ENCODE measurements at places on chromosomes 11 and 22.

GRCh38 chr11:61147791-61148620 is 13.2 kb downstream of the VPS37C start:
- DNase-seq = no peak

GRCh38 chr11:46658259-46658658 is 40.9 kb downstream of the ATG13 start:
- DNase-seq = no peak

GRCh38 chr11:121321614-121322243 is 29.2 kb downstream of the SC5D start:
- no peak for DNase-seq

DNA sequence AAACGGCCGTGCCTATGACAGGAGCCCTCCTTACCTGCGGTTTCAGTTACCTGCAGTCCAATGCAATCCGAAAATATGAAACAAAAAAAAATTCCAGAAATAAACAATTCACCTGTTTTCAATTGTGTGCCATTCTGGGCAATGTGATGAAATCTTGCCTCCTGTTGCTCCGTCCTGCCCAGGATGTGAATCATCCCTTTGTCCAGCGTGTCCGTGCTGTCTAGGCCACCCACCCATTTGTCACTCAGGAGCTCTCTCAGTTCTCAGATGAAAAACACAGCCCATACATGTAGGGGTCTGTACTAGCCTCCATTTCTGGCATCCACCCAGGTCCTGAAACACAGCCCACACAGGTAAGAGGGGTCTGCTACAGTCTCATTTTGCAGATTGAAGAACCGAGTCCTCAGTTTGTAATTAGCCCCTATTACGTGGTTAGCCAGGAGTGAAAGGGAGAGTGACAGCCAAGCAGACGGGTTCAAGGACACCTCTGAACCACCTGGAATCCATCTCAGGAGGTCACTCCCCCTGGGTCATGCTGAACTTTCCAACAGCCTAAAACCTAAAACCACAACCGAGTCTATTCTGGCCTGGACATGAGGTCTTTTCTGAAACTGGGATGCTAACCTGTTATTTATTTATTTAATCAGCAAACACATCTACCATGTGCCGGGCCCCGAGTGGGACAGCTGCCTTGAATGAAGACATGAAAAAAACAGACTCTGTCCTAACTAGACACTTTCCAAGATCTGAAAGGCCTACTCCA is 317.2 kb downstream of the SHANK2 start:
- DNase-seq = no peak

DNA sequence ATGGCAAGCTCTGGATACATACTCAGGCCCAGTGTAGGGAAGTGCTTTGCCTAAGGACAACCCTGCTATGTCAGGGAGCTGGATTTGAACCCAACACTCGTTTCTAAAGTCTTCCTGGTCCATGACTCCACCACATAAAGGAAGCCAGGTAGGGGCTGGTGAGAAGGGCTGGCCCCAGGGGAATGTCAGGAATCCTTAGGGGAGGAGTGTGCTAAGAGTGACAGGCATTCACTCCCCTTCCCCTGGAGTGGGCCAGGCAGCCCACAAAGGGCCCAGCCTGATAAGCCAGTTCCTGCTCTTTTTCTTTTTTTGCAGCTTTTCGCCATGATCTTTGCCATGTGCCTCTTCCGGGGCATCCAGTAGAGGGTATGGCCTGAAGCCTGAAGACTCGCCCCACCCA is 21.9 kb downstream of the TP53I11 start:
- DNase-seq = no peak
